Vagina (tissue), 2 donors: ENCODE measurements at places on chromosomes 6 and 20.

GRCh38 chr6:153698001-153698400, 341.0 kb upstream of the OPRM1 start:
- DNase-seq: no peak

- no peak for DNase-seq
These were observed 267.1 kb upstream of the JAG1 start for GRCh38 chr20:10940941-10941340.

DNA sequence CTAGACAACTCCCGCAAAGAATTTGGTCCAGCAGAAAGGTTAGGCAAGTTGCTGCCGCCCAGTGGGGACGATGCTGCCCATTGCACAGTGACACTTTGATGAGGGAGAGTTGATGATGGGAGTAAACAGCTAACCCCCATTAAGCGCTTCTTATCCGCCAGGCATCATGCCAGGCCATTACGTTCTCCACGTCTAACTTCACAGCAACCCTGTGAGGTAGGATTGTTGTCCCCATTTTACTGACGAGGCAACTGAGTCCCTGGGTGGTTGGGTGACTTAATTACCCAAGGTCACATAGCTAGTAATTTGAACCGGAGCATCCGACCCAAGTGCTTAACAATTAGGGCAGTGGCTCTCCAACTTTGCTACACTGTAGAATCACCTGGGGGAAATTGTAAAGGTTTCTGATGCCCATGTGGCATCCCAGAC, 738 bp downstream of the RALGAPB start:
- no peak for DNase-seq

DNA sequence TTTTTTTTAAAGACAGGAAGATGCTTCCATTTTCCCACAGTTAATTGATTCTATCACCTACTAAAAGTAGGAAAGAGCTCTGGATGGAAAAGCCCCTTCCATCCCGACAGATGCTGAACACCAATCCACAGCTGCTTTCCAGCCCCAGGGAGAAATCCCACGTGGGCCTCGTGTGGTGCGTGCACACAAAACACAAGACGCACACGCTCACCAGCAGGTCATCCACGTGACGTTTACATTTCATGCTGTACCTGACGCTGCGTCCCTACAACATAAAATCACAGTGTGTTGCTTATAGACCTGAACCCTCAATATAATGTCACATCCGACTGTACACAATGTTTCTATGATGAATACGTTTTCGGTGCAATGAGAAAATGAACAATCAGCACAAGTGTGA, 50.2 kb upstream of the DACT2 start:
- DNase-seq: no peak

GRCh38 chr20:50729901-50730764, 1.2 kb upstream of the PARD6B start:
- DNase-seq: peak; percentile 88

DNA sequence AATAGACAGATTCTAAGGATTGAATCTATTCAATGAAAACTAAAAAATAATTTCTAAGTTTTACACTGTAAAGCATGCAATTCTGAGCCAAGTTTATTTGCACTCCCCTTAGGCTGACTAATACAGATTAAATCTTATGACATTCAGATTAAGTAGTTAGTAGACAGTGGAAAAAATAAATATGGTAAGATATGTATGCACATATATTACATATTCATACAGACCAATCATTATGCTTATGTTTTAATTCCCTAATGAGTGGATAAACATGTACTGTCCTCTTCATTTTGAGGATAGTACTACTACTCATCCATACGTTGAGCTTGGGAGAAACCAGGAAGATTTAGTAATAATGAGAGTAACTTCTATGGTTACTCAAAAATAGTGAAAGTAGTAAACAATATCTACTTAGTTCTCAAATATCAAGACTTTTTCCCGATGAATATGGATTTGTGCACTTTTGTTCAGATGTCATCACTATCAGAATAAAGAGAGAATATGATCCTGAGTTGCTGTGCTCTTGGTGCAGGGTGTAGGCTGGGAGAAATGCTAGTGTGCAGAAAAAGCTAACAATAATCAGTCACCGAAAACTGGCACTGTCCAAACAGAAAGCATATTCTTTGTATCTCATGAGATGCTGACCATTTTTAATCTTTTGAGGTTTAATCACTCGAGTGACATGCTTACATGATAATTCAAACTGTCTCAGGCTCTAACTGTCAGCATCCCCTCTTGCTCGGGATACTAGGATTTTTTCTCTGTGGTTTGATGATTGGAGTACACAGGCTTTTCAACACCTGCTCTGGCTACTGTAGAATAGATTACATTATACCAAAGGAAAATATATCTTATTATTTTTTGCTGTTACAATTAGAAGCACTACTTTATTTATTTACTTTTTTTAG, 111.6 kb downstream of the EPHA7 start:
- no peak for DNase-seq

- DNase-seq: no peak
These were observed 27.8 kb downstream of the GPX5 start for GRCh38 chr6:28553384-28553985.

GRCh38 chr6:150191809-150192208, 49.0 kb downstream of the PPP1R14C start:
- DNase-seq: no peak
